HT-29 (cell line): ENCODE measurements at places on chromosomes 16 and 17. TPM values are rescaled to one million over a fixed set of nuclear protein-coding genes. Genes with fewer than 3 reads are reported as not detected.

DNA sequence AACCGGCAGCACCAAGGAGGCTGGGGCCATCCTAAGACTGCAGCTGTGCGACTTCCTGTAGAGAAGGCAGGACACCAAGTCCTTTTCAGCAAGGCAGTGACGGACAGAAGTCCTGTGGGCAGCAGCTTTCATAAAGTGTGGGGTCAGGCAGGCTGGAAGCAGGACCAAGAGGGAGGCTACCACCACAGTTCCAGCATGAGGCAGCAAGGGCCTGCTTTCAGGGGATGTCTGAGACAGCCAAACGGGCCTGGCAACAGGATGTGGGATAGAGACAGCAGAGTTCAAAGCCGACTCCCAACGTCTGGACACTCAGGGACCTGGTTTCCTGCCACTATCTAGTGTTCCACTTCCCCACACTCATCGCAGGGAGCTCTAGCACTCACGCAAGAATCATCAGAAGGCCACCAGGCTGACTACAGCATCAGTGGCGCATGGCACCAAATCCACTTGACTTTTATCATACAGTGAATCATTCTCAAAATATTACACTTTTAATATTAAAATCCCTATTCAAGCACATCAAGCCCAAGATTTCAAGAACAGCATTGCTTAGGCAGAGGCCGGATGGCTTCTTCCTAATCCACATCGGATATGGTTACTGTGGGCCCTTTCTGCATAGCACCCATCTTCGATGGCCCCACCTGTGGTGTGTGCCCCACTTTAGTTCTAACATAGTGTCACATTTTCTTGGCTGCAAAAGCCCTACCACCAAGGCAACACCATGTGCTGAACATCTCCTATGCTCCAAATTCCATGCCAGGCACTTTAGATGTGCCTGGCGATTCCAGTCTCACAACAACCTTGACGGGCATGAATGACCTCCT lies 5.2 kb downstream of the USP7 start:
- DNase-seq: no peak

Gene TBC1D26
- not detected in 2 replicates for total RNA-seq

DNA sequence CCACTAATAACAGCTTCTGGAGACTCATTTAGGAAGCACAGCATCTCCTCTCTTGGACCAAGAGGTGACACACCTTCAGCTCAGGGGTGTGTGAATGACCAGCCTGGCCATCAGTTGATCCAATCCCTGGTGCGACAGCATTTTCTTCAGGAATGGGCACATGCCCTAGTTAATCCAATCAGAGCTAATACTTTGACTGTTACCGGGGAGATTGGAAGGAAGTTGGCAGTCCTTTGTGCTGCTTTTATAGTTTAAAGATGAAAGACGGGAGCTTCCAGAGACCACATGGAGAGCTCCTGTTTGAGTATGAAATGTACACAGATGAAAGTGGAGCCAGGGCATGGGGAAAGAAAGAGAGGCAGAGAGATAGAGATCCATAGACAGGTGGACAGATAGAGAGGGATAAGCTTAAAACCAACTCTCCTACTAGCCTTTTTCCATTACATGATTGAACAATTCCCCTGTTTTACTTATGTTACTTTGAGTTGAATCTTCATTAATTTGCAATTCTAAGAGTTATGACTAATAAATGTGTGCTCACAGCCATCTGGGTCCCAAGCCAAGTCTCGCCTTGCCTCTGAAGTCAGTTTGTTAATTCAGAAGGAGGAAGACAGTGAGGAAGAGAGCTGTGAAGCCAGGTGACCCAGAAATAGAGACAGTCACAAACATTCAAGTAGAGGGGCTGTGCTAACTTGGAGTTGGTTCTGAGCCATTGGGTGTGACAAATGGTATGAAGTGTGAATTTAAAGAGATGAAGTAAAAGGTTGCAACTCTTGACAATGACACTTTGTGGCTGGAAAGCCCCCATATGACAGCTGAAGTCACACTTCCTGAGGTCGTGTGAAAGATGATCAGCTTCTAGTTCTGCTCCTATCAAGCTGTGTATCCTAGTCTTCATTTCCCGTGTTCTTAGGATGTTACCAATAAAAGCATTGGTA lies 120.0 kb upstream of the GOT2 start:
- no peak for DNase-seq

- DNase-seq: peak; percentile 11
These were observed 31.6 kb downstream of the PHKB start for GRCh38 chr16:47492428-47493377.

DNA sequence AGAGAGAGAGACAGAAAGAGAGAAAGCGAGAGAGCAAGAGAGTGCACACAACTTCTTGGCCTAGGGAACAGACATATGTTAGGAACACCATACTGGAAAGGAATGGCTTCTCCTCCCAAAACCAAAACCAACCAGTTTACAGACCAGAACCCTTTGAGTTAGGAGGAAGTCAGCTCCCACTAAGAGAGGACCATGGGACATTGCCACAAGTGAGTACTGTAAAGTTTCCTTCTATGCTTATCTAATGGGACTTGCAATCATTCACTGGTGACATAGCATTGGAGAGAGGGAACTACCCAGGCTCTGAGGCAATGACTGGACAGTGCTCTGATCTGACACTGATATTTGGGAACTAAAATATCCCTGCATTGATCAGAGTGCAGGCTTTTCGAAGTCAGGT lies 32.4 kb downstream of the TBC1D3B start:
- no peak for DNase-seq

GRCh38 chr16:71626018-71626857 lies at the start of gene MARVELD3:
MARVELD3 (plus strand) TSS chr16:71626184; CDS start chr16:71626230, 46 bp downstream.
- DNase-seq: peak; percentile 95

Gene LHX1
- total RNA-seq: not detected in 2 replicates

Gene TRPV3
- 0.94 and 2.1 TPM in 2 replicates for total RNA-seq

DNA sequence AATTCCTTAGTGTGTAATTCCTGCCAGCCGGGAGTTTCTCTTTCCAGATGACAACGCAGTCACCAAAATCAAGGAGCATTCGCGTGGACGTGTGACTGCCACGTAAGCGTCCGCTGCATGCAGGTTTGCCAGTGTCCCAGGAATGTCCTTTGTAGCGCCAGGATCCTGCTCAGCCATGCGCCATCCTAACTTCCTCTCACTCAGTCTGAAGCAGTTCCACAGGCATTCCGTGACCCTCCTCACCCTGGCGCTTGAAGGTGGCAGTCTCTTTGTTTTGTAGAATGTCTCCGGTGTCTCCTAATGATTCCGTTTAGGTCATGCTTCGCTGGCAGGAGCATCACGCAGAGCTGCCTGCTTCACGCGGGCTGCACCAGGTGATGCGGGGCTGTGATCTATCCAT lies 88.6 kb downstream of the RPTOR start:
- no peak for DNase-seq

- no peak for DNase-seq
These were observed 26.1 kb downstream of the GAS7 start for GRCh38 chr17:10172241-10172741.

Gene HSD17B2
- 39.0 and 40.8 TPM in 2 replicates for total RNA-seq

DNA sequence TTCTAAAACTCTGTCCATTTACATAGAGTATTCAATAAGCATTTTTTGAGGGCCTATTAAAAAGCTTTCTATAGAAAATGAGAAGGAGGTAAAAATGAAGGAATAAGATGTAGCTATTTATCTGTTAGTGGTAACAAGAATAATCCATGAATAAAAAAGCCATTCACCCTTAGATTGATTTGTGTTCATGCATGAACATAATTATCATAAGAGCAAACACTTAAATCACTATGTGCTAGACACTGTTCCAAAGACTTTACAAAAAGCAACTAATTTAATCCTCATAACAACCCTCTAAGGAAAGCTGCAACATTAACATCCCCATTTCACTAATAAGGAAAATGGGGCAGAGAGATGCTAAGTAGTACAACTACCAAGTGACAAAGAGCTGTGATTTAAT lies 6.6 kb downstream of the CCDC47 start:
- no peak for DNase-seq

- no peak for DNase-seq
These were observed 123.0 kb downstream of the KCNJ2 start for GRCh38 chr17:70292366-70292765.

- DNase-seq: no peak
These were observed 29.8 kb upstream of the C1QL1 start for GRCh38 chr17:44997733-44998520.
